ENCODE measurements at places on chromosomes 2 and 18. TPM values are rescaled to one million over a fixed set of nuclear protein-coding genes. Genes with fewer than 3 reads are reported as not detected.

The MOGAT1 gene
- total RNA-seq: not detected

DNA sequence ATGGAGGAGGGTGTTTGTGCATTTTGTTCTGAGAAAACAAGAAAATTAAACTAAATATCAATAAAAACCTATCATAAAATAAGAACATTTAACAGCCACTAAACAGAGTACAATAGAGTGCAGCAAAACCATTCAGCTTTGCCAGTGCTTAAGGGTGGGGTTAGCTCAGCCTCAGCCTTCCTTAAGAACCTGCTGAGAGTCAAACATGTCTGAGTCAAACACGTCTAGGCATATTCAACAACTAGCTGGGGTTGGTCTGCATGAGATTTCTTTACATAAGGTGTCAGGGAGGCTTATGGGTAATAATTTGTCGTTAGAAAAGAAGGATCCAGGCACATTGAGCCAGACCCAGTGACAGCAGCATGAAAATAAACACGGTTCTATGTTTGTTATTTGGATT lies 298.2 kb downstream of the SP3 start:
- no peak overlapping the region for H3K4me3 ChIP-seq
- no peak for DNase-seq
- H3K36me3 ChIP-seq: no peaks in the 10 kb centered on the region
- no peaks in the 10 kb centered on the region for H3K27me3 ChIP-seq
- no peaks in the 10 kb centered on the region for H3K4me1 ChIP-seq
- no peak overlapping the region for H3K27ac ChIP-seq

- H3K4me3 ChIP-seq: no peak overlapping the region
- no peak overlapping the region for H3K27ac ChIP-seq
- DNase-seq: no peak
- no peaks in the 10 kb centered on the region for H3K4me1 ChIP-seq
Observed at GRCh38 chr18:78528411-78529258, 451.0 kb upstream of the SALL3 start.

DNA sequence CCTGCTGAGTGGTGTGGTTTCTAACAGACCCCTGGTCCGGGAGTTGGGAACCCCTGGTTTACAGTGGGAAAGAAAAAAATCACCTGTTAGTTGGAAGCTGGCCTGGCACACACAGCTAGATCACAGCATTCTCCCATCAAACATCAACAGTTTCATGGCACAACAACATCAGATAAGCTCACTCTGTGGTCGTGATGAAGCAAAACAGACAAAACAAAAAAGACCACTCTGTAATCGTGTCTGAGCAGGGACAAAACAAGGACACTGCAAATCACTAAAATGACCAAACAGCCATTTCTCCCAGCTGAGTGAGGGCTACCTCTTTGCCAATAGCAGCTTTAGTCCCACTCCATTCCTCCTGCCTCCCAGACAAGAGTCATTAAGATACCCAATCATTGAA lies 9.0 kb upstream of the IMPACT start:
- no peak overlapping the region for H3K4me3 ChIP-seq
- H3K36me3 ChIP-seq: no peaks in the 10 kb centered on the region
- peaks cover 6% of the 10 kb centered on the region for H3K27me3 ChIP-seq
- no peaks in the 10 kb centered on the region for H3K4me1 ChIP-seq
